SK-N-MC (cell line): ENCODE measurements at places on chromosomes 5 and 9.

- DNase-seq = no peak
Measured at GRCh38 chr9:137128158-137128861, 10.6 kb upstream of the GRIN1 start.

DNA sequence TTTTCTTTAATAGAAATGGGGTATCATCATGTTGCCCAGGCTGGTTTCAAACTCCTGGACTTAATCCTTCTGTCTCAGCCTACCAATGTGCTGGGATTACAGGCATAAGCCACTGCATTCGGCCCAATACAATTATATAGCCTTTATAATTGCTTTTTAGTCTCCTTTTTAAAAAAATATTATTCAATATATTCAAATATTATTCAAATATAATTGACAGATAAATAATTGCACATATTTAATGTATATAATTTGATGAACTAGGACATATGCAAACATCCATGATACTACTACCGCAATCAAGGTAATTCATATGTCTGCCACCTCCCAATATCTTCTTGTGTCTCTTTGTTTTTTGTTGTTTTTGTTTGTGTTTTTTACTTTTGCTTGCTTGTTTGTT lies 894.2 kb upstream of the PTPRD start:
- DNase-seq = no peak

DNA sequence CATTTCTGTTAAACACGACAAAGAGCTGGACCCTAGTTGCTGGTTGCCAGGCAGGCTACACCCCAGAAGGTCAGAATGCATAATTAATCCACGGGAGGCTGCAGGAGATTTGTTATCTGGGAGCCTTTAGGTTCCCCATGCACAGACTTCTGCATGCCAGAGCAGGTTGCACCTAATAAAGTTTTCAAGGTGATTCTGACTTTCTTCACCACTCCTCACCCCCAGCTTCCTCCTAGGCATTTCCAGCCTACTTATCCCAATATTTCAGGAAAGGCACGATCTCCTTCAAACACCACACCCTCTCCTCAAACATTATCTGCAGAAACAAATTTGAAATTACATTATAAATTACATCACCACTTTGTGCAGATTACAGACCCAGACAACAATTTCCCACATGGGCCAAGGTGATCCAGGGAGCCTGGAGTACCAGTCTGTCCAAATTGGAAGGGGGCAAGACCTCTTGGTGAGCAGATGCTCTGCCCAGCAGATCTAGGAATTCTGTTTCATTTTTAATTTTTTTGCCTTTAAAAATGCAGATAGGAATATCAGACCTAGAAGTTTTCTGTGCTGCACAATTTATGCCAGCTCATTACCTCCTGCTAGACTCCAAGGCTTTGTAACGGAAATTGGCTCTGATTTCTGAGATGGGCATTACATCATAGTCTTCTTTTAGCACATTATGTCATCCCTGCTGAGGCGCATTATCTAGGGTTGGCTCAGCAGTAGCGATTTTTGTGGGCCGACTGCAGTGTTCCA lies 363.4 kb upstream of the SLC30A5 start:
- DNase-seq = peak; percentile 91

DNA sequence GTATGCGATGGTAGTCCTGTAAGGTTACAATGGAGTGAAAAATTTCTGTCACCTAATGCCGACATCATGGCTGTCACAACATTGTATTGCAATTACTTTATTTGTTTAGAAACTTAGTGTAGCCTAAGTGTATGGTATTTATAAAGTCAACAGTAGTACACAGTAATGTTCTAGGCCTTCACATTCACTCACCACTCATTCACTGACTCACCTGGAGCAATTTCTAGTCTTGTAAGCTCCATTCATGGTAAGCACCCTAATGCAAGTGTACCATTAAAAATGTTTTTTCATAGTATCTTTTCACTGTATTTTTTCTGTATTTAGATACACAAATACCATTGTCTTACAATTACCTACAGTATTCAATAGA lies 58.5 kb downstream of the ATP10B start:
- DNase-seq = no peak

GRCh38 chr5:54148858-54149257 lies 161.5 kb downstream of the ARL15 start:
- no peak for DNase-seq

- DNase-seq = no peak
Measured at GRCh38 chr5:125316915-125317535, 570.6 kb upstream of the ZNF608 start.

DNA sequence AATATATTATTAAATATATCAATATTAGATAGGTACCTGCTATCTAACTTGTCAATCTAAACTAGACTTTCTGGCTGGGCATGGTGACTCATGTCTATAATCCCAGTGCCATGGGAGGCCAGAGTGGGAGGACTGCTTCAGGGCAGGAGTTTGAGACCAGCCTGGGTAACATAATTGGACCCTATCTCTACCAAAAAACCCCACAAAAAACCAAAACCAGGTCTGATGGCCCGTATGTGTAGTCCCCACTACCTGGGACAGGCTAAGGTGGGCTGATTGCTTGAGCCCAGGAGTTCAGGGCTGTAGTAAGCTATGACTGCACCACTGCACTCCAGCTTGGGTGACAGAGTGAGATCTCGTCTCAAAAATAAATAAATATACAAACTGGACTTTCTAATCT lies 55.0 kb downstream of the PJA2 start:
- no peak for DNase-seq

DNA sequence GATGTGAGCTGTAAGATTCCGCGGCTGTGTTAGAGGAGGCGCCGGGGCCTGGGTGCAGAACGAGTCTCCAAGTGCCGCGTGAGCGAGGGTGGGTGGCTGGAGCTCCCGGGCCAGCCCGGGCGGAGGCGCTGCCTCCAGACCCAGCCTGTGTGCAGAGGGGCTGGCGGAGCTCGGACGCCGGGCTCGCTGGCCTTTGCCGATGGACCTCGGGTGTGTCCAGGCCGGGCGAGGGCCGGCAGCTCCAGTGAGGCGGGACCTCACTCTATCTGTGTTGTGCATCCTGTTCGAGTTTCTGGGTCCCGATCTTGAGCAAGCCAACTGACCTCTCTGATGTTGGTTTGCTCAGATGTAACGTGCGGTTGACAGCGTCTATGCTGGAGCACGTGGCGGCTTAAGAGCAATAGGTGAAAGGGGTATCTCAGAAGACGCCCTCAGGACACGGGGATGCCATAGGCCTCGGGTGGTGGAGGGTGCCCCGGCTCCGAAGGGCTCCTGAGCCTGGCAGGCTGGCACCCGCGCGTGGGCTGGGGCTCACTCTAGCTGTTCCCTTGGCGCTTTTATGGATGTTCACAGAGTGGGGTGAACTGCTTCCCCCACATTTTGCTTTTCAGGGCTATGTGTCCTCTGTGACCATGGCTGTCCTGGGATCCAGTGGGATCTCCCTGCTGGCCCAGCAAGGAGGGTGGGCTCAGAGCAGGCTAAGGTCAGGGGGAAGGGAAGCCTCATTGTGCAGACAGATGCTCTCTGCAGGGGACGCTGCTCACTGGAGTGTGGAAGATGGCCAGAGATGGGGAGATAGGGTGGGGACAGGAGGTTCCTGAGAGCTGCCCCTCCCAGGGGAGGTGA lies 69.8 kb downstream of the MRPL36 start:
- DNase-seq = no peak

DNA sequence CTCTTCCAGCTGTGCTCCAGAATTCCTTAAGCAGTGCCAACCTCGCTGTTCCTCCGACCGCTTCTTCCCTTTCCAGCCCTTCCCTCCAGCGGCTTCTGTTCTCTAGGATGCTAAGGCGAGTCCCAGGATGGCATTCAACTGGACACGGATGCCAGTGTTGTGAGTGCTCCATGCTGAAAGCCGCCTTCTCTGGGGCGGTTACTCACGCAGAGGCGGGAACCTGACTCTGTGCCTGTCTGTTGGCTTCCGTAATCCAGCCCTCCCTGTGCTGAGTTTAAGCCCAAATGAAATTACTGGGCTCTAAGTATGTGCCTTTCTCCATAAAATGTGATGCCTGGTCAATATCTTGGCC lies 20.2 kb downstream of the COL5A1 start:
- no peak for DNase-seq

DNA sequence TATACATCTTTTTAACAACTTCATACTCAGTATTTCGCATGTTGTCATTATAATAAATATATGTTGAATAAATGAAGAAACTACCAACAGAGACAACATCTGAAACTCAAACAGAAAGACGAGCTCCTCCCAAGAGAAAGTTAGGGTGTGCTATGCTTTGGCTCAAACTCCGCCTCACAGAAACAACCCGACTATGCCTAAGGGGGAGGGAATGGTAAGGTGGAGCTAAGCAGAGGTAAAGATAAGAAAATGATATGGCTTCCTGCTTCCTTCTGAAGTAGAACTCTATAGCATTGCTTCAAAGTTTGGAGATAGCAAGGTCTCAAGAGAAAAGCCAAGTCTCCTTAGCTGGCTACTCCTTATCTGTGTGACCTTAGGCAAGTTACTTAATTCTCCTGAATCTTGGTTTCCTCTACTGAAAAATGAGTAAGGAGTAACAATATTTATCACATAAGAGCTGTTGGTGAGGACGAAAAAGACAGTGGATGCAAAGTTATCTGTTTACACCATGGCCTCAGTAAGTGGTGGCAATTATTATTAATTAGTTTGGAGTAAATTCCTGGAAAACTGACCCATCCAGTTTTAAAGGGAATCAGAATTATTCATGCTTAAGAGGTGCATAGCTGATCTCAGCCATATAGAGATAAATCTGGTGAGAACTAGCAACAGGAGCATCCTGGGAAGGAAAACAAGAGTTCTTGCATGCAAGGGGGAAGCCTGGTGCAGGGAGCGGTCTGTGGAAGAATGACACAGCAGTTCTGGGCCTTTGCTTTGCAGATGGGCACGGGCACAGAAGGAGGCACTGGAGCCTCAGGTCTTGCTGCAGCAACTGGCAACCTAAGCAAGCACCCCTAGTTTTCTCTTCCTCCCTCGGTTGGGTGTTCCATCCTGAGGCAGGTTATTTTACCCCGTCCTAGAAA lies 73.3 kb downstream of the GLIS3 start:
- no peak for DNase-seq

GRCh38 chr5:67481362-67481761 lies 284.8 kb upstream of the CD180 start:
- no peak for DNase-seq

- no peak for DNase-seq
Measured at GRCh38 chr5:53087621-53088121, 21.9 kb downstream of the MOCS2 start.

- DNase-seq = no peak
Measured at GRCh38 chr5:158677470-158677838, 422.3 kb downstream of the EBF1 start.

- DNase-seq = no peak
Measured at GRCh38 chr9:16884952-16885513, 14.6 kb upstream of the BNC2 start.

DNA sequence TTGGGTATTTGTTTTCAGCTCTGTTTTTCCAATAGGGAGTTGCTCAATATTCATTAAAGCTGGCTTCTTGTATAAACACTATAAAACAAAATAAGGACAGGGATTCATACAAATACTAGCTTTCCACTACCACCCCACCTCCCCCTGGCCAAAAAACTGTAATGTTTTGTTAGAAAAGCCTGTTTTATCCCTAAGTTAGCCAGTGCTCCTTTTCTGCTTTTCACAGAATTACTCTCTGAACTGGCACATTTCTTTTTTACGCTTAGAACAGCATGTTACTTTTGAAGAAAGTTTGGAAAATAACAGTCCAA lies 147.4 kb upstream of the DMRT1 start:
- no peak for DNase-seq

DNA sequence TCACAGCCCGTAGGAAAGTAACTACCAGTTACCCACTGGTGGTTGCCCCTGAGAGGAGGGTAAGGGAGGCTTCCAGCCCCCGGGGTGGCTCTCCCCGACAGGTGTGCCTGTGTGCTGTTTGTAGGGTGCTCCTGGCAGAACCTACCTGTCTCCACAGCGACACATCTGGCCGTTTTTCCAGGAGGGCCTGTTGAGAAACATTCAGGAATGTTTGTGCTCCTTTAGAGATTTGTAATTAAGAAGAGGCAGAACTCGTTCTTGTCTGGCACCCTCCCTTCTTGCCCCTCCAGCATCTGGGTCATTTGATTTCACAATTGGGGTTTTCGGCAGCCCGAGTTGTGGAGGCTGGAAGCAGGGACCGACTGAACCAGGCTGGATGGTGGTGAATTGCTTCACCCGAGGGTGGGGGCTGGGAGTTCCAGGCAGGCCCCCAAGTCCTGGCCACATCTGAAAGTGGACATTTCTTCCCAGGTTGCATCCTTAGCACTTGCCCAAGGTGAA lies 74.2 kb downstream of the WWC1 start:
- no peak for DNase-seq

- peak; percentile 86 for DNase-seq
Measured at GRCh38 chr5:147822686-147823491, 8.6 kb downstream of the SPINK1 start.

GRCh38 chr9:3181049-3181953 lies 337.4 kb upstream of the PUM3 start:
- DNase-seq = no peak

DNA sequence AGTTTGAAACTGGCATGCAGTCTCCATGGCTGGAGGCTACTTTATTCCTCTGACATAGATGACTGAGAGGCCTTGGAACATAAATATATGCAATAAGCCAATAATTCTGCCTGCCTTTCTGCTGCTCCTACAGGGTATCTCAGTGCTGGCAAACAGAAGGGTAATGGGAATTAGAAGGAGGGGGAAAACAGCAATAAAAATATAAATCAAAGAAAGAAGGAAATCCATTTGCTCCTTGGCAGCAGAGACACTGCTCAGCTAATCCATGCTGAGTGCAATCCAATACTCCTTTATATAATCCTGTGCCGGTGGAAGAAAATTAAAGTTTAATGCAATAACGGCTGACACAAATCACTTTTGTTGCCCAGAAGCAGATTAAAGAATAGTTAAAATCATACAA lies 478.9 kb downstream of the SPATA31D1 start:
- no peak for DNase-seq

DNA sequence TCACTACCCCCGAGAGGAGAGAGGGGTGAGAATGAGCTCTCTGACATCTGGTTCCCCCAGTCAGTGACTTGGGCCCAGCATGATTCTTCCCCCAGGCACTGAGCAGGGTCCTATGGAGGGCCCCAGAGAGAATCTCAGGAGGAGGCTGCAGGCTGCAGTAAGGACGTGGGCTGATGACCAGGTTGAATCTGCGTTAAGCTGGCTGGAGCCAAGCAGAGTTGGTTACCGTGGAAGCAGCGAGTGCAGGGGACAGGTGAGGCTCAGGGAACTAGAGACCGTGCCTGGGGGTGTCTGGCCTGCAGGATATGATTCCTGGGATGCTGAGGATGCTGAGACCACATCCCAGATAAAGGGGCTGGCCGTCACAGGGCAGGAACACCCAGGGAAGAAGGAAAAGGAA lies 314.3 kb upstream of the IRX1 start:
- DNase-seq = no peak

GRCh38 chr5:68332556-68332955 lies 117.0 kb downstream of the PIK3R1 start:
- DNase-seq = no peak

GRCh38 chr9:117487555-117488175 lies 72.8 kb upstream of the ASTN2 start:
- DNase-seq = no peak

- DNase-seq = no peak
Measured at GRCh38 chr5:174491265-174491664, 233.1 kb upstream of the MSX2 start.
